ENCODE measurements at places on chromosomes 6 and 20.

DNA sequence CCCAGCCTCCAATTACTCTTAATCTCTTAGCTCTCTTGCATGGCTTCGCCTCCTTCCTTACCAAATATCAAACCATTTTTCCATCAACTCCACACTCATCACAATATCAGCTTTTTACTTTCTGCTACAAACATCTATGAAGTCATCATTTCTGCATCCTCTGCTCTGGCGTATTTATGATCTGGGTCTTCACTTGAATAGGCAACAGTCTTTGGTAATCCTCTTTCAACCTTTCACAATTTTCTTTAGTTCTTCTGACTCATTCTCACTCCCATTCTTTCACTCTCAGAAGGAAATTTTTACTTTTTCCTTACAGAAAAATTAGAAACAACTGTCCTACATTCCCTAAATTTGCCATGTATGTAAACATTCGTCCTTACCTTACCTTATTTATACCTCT is 522.4 kb downstream of the HDGFL1 start:
- no peaks in the 10 kb centered on the region for H3K4me1 ChIP-seq
- H3K27ac ChIP-seq: no peak overlapping the region
- H3K36me3 ChIP-seq: no peaks in the 10 kb centered on the region
- H3K4me3 ChIP-seq: no peak overlapping the region
- no peaks in the 10 kb centered on the region for H3K27me3 ChIP-seq

DNA sequence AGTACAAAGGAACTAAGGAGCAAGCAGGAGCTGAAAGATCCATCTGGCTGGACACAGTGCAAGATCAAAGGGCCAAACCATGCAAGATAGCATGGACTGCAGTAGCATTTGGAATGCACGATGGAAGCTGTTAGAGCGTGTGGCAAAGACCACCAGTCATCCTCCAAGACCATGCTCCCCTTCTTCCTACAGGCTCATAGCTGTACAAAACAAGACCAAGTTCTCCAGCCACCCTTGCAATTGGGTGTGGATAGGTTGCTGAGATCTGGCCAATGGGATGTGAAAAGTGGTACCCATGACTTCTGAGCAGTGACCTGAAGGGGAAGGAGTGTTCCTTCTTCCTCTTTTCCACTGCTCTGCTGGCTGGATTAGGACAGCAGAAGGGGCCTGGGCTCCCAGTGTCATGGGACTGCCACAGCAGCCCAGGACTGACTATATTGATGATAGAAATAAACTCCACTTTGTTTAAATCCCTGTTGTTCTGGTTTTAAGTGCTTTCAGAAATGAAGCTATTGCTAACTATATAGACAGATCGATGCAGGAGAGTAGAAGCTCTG is 64.9 kb downstream of the SLC22A23 start:
- no peak overlapping the region for H3K27ac ChIP-seq
- no peak overlapping the region for H3K4me3 ChIP-seq
- H3K36me3 ChIP-seq: no peaks in the 10 kb centered on the region
- no peak for DNase-seq

DNA sequence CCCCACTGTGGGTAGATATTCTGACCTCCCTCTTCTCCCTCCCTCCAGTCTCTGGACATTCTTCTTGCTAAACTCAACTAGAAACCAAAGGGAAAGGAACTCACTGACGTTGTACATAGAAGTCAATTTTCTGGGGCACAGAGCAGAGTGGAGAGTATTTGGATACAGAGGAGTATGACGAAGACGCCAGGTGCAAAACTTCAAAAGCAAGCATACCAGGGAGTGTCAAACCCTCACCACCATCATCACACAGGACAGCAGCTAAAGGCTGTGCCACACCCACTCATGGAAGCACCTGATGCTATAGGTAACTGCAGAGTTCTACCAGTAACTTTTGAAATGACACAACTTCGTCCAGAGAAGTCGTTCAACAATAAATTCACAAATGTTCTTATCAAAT is 64.8 kb downstream of the FYN start:
- peak overlapping the region; percentile 21 for H3K27ac ChIP-seq
- no peaks in the 10 kb centered on the region for H3K36me3 ChIP-seq
- no peak overlapping the region for H3K4me3 ChIP-seq

- H3K4me1 ChIP-seq: no peaks in the 10 kb centered on the region
- no peaks in the 10 kb centered on the region for H3K36me3 ChIP-seq
- H3K27ac ChIP-seq: no peak overlapping the region
- no peaks in the 10 kb centered on the region for H3K27me3 ChIP-seq
Measured at GRCh38 chr20:24443436-24443835, 26.0 kb upstream of the SYNDIG1 start.

- no peaks in the 10 kb centered on the region for H3K36me3 ChIP-seq
- DNase-seq: no peak
- H3K27me3 ChIP-seq: no peaks in the 10 kb centered on the region
- no peak overlapping the region for H3K27ac ChIP-seq
- H3K4me3 ChIP-seq: no peak overlapping the region
- no peaks in the 10 kb centered on the region for H3K4me1 ChIP-seq
Measured at GRCh38 chr6:2196079-2196679, 49.2 kb downstream of the GMDS start.

GRCh38 chr6:84048588-84048987 is 15.0 kb downstream of the MRAP2 start:
- H3K36me3 ChIP-seq: no peaks in the 10 kb centered on the region
- no peak for DNase-seq
- H3K27ac ChIP-seq: no peak overlapping the region
- no peaks in the 10 kb centered on the region for H3K27me3 ChIP-seq
- H3K4me1 ChIP-seq: no peaks in the 10 kb centered on the region

GRCh38 chr20:1651268-1652058 is 6.1 kb downstream of the SIRPG start:
- H3K27ac ChIP-seq: peak overlapping the region; percentile 26
- peaks cover 20% of the 10 kb centered on the region for H3K36me3 ChIP-seq
- peaks cover 20% of the 10 kb centered on the region for H3K4me1 ChIP-seq
- H3K4me3 ChIP-seq: peak overlapping the region; percentile 20

DNA sequence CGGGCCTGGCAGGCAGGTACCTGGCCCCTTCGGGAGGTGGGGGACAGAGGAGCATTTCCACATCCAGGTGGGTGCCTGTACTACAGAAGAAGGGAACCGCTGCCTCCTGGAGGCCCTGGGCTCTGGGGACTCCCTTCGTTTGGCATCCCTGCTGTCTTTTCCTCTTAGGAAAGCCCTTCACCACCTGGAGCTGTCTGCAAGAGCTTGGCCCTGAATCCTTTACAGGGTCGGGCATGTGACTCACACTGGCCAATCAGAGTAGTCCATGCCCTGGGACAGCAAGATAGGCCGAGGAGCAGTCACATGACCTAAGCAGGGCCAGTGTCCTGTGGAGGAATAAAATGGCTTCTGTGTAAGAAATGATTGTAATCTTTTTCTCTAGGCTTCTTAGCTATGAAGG is 224.9 kb downstream of the ANKRD60 start:
- no peak for DNase-seq
- H3K4me3 ChIP-seq: no peak overlapping the region
- H3K4me1 ChIP-seq: no peaks in the 10 kb centered on the region
- no peaks in the 10 kb centered on the region for H3K27me3 ChIP-seq
- H3K36me3 ChIP-seq: no peaks in the 10 kb centered on the region

- no peak within 1 kb of the TSS for H3K27ac ChIP-seq
- DNase-seq: no peak
- peaks cover 52% of the 10 kb centered on the region for H3K4me1 ChIP-seq
- no peaks in the 10 kb centered on the region for H3K36me3 ChIP-seq
Measured at GRCh38 chr6:3227363-3228045, at the start of gene TUBB2B. TSS of gene TUBB2B (minus strand) at chr6:3227653. CDS start at chr6:3227543, 110 bp downstream.

DNA sequence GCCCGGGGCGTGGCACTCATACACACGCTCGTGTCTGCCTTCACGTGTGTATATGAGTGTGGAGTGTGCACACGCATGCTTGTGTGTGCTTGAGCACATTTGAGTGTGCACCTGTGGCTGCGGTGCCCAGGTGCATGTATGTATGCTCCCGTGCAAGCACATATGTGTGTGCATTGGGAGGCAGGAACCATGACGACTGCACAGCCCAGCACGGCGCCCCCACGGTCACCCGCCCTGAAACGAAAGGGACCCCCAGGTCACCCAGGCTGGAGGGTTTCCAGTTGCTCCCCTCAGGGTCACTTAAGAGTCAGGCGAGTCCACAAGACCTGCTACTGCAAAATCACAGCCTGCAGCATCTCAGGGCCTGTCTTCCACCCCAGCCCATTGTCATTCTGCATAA is 94.7 kb downstream of the YTHDF1 start:
- no peaks in the 10 kb centered on the region for H3K36me3 ChIP-seq
- no peak for DNase-seq
- H3K4me1 ChIP-seq: no peaks in the 10 kb centered on the region
- H3K4me3 ChIP-seq: no peak overlapping the region
- H3K27ac ChIP-seq: no peak overlapping the region
- peaks cover under 1% of the 10 kb centered on the region for H3K27me3 ChIP-seq

DNA sequence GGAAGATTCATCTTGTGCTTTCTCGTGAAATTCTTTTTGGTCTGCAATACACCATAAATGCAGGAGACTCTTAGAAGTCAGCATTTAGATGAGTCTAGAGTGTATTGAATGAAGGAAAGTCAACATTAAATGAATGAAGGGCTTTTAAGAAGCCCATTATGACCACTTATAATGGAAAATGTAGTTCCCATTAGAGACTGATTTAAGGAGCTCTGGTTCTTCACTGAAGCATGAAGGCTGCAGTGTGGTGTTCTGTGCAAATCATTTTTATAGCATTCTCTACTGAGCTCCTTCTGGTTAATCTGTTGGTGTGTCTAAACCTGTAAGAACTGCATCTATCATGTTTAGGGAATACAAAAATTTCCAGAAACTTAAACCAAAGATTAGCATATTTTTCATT is 19.7 kb downstream of the NCOA7 start:
- DNase-seq: no peak
- H3K4me1 ChIP-seq: peaks cover 4% of the 10 kb centered on the region
- no peak overlapping the region for H3K27ac ChIP-seq
- peaks cover 4% of the 10 kb centered on the region for H3K36me3 ChIP-seq
- no peaks in the 10 kb centered on the region for H3K27me3 ChIP-seq
